ENCODE measurements at places on chromosomes 12 and 14. TPM values are rescaled to one million over a fixed set of nuclear protein-coding genes. Genes with fewer than 3 reads are reported as not detected.
A peak's percentile ranks its signal among the peaks of the same experiment; 100 is the strongest.

DNA sequence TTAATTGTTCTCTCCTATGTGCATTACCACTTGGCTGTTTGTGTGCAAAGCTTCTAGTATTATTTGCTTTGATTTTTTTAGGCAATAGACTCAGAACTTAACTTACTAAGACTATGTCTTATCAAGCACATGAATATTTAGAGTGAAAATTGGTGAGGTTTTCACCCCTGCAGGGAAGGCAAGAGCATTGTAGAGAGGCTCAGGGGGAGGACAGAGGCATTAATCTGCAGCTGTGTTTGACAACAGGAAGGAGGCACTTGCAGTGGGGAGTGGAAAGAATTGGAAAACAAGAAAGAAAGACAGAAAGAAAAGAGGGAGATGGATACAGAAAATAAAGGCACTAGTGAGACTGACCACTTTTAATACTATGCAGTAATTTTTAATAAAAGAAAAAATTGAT, 431.6 kb downstream of the PDZRN4 start:
- no peak overlapping the region for H3K4me3 ChIP-seq
- no peaks in the 10 kb centered on the region for H3K4me1 ChIP-seq
- DNase-seq, result no peak
- H3K36me3 ChIP-seq, result no peaks in the 10 kb centered on the region
- no peak overlapping the region for H3K27ac ChIP-seq
- H3K27me3 ChIP-seq, result peaks cover 3% of the 10 kb centered on the region

GRCh38 chr12:107488666-107489065, 196.9 kb upstream of the PWP1 start:
- H3K27me3 ChIP-seq, result peaks cover 24% of the 10 kb centered on the region
- no peak for DNase-seq
- no peaks in the 10 kb centered on the region for H3K4me1 ChIP-seq
- H3K27ac ChIP-seq, result no peak overlapping the region
- H3K4me3 ChIP-seq, result no peak overlapping the region
- no peaks in the 10 kb centered on the region for H3K36me3 ChIP-seq

DNA sequence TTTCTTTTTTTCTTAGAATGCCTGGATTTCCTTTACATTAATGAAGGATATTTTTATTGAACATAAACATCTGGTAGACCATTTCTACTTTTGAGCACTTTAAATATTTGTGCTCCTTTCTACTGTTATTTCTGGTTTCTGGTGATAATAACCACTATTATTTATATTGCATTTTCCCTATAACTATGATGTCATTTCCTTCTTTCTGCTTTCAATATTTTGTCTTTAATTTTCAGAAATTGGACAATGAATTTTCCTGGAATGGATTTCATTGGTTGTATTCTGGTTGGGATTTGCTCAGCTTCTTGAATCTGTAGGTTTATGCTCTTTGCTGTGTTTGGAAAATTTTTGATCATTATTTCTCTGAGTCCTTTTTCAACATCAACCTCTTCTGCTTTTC, 5.2 kb upstream of the PRH1 start:
- H3K27ac ChIP-seq, result no peak overlapping the region
- no peaks in the 10 kb centered on the region for H3K36me3 ChIP-seq
- DNase-seq, result no peak
- no peaks in the 10 kb centered on the region for H3K27me3 ChIP-seq
- no peak overlapping the region for H3K4me3 ChIP-seq

GRCh38 chr12:76030341-76031080, 1.1 kb downstream of the PHLDA1 start:
- peaks cover 1% of the 10 kb centered on the region for H3K36me3 ChIP-seq
- H3K27me3 ChIP-seq, result no peaks in the 10 kb centered on the region
- H3K4me3 ChIP-seq, result peak overlapping the region; percentile 94
- DNase-seq, result no peak

DNA sequence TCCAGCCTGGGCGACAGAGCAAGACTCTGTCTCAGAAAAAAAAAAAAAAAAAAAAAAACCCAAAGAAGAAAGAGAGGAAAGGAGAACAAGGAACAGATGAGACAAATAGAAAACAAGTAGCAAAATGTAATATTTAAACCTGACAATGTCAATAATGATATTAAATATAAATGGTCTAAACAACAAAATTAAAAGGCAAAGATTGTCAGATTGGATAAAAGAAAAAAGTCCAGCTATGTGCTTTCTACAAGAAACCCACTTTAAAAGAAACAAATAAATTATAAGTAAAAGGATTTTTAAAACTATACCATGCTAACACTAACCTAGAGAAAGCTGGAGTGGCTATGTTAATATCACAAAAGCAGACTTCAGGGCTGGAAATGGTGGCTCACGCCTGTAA, 29.7 kb upstream of the APOF start:
- H3K36me3 ChIP-seq, result no peaks in the 10 kb centered on the region
- DNase-seq, result no peak
- no peak overlapping the region for H3K27ac ChIP-seq

- no peak for DNase-seq
- H3K4me3 ChIP-seq, result no peak overlapping the region
- no peaks in the 10 kb centered on the region for H3K27me3 ChIP-seq
- peaks cover 4% of the 10 kb centered on the region for H3K4me1 ChIP-seq
- H3K27ac ChIP-seq, result no peak overlapping the region
Observed at GRCh38 chr12:64387197-64387816, 3.3 kb downstream of the C12orf56 start.

DNA sequence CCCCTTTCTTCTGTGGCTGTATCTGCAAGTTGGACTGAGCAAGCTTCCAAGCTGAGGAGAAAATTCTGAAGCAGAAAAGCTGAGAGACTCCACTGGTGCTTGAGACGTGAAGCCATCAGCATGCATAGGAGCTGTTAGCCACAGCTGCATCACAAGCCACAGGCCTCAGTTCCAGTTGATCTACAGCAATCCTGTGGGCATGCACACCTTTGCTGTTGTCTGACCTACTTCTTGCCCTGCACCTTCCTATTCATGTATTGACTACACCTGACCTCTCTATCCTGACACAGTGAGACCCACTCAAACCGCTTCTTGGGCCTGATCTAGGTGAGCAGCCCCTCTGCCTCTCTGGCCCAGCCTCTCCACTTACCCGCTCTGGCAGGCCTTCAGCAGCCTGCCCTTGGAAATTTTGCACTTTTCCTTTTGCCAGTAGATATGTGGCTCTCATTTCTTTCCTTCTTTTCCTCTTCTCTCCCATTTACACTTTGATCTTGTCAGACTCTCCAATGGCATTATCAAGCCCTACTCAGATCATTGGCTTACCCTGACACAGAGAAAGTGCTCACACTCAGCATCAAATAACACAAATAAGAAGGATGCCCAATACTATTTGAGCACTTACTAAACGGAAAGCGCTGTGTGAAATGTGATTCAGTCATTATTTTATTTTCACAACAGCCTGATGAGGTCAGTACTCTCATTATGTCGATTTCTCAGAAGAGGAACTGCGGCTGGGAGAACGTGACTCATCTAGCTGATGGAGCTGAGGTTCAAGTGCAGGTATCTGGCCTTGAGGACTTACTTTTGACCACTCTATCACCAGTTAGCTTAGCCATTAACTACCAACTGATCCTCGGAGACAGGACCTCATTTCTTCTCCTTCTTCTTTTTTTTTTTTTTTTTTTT, 21.9 kb upstream of the PTGR2 start:
- H3K27ac ChIP-seq, result peak overlapping the region; percentile 78
- peak; percentile 22 for DNase-seq
- no peaks in the 10 kb centered on the region for H3K27me3 ChIP-seq
- peaks cover 42% of the 10 kb centered on the region for H3K4me1 ChIP-seq

DNA sequence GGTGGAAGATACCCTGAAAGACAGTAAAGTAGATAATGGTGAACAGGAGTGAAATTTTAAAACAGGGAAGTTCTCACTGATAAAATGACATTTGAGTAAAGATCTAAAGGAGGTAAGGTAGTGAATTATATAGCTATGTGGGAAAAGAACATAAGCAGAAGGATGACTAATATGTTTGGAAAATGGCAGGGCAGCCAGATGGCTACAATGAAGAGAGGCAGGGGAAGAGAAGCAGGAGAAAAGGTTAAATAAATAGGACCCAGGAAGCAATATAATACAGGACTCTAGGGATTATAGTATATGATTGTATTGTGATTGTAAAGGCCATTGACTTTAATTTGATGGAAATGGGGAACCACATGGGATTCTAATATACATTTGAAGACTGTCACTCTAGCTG, 33.0 kb downstream of the SCFD1 start:
- H3K27me3 ChIP-seq, result no peaks in the 10 kb centered on the region
- peaks cover 22% of the 10 kb centered on the region for H3K36me3 ChIP-seq
- no peak for DNase-seq
- H3K4me1 ChIP-seq, result no peaks in the 10 kb centered on the region
- H3K4me3 ChIP-seq, result no peak overlapping the region

GRCh38 chr14:96752594-96752993, 44.6 kb upstream of the VRK1 start:
- no peak overlapping the region for H3K27ac ChIP-seq
- DNase-seq, result no peak
- H3K36me3 ChIP-seq, result no peaks in the 10 kb centered on the region

GRCh38 chr14:61080591-61081010, 99.6 kb downstream of the SLC38A6 start:
- H3K4me1 ChIP-seq, result peaks cover 2% of the 10 kb centered on the region
- H3K27me3 ChIP-seq, result no peaks in the 10 kb centered on the region
- H3K4me3 ChIP-seq, result no peak overlapping the region
- H3K36me3 ChIP-seq, result peaks cover 31% of the 10 kb centered on the region

- DNase-seq, result no peak
- H3K36me3 ChIP-seq, result no peaks in the 10 kb centered on the region
- H3K4me3 ChIP-seq, result no peak overlapping the region
- no peaks in the 10 kb centered on the region for H3K27me3 ChIP-seq
- H3K4me1 ChIP-seq, result peaks cover 32% of the 10 kb centered on the region
Observed at GRCh38 chr12:31524791-31525495, 66.0 kb downstream of the DENND5B start.

- no peak overlapping the region for H3K27ac ChIP-seq
- DNase-seq, result no peak
- H3K36me3 ChIP-seq, result no peaks in the 10 kb centered on the region
- no peak overlapping the region for H3K4me3 ChIP-seq
Observed at GRCh38 chr14:97655169-97655948, 858.2 kb downstream of the VRK1 start.

- no peaks in the 10 kb centered on the region for H3K4me1 ChIP-seq
- no peak overlapping the region for H3K27ac ChIP-seq
- H3K4me3 ChIP-seq, result no peak overlapping the region
- peaks cover 34% of the 10 kb centered on the region for H3K36me3 ChIP-seq
- no peaks in the 10 kb centered on the region for H3K27me3 ChIP-seq
Observed at GRCh38 chr12:6843118-6843902, 2.6 kb downstream of the GNB3 start.

- no peak overlapping the region for H3K27ac ChIP-seq
- H3K27me3 ChIP-seq, result no peaks in the 10 kb centered on the region
- H3K4me3 ChIP-seq, result no peak overlapping the region
- no peak for DNase-seq
- H3K4me1 ChIP-seq, result peaks cover 13% of the 10 kb centered on the region
- H3K36me3 ChIP-seq, result no peaks in the 10 kb centered on the region
Observed at GRCh38 chr14:64594438-64594837, 44.7 kb downstream of the PPP1R36 start.

GRCh38 chr14:104085889-104086201, 345 bp downstream of the ASPG start:
- H3K27me3 ChIP-seq, result peaks cover 26% of the 10 kb centered on the region
- no peak overlapping the region for H3K4me3 ChIP-seq
- H3K4me1 ChIP-seq, result no peaks in the 10 kb centered on the region
- no peaks in the 10 kb centered on the region for H3K36me3 ChIP-seq
- H3K27ac ChIP-seq, result no peak overlapping the region

DNA sequence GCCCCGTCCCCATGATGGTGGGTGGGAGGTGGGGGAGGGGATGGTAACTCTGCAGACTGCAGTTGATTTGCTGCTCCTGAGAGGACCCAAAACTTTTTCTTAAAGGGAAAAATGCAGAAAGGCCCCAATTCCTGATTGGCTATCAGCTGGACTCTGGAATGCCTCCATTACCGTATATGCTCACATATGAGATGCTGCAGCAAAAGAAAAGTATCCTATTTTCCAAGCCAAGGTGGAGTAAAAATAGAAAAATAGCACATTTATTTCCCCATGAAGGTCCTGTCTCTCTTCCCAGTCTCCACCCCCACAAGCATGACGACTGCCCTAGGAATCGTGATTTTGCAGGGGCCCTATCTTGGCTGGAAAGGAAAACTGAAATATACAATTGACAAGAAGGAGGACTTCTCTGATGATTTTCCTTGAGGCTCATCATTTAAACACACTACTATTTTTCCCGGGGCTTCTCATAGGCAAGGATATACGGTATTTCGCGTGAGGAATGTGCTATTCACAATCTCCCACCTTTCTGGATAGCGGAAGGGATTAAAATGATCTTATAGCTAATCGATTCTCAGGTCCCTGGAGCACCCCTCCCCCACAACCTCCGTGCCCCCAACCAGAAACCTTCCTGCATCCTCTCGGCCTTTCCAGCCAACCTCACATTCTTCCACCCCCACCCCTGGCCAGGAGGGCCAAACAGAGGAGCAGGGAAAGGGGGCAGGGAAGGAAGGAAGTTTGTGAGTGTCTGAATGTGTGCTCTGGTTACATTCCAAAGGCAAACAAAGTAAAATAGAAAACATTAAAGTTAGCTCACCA, 138.9 kb upstream of the CCND2 start:
- no peak overlapping the region for H3K4me3 ChIP-seq
- DNase-seq, result no peak
- no peak overlapping the region for H3K27ac ChIP-seq
- H3K27me3 ChIP-seq, result peaks cover 20% of the 10 kb centered on the region
- H3K4me1 ChIP-seq, result peaks cover 13% of the 10 kb centered on the region

GRCh38 chr12:12294215-12295005, 27.6 kb upstream of the LRP6 start:
- peaks cover 3% of the 10 kb centered on the region for H3K27me3 ChIP-seq
- H3K27ac ChIP-seq, result no peak overlapping the region
- H3K4me3 ChIP-seq, result no peak overlapping the region
- no peak for DNase-seq
- H3K36me3 ChIP-seq, result no peaks in the 10 kb centered on the region
- H3K4me1 ChIP-seq, result peaks cover 14% of the 10 kb centered on the region

GRCh38 chr12:14454098-14454907, 88.8 kb downstream of the ATF7IP start:
- no peak overlapping the region for H3K27ac ChIP-seq
- H3K4me1 ChIP-seq, result peaks cover 9% of the 10 kb centered on the region
- no peaks in the 10 kb centered on the region for H3K27me3 ChIP-seq
- peaks cover 35% of the 10 kb centered on the region for H3K36me3 ChIP-seq
- H3K4me3 ChIP-seq, result no peak overlapping the region
- DNase-seq, result no peak

GRCh38 chr14:69317102-69317755, 57.3 kb downstream of the GALNT16 start:
- H3K27me3 ChIP-seq, result no peaks in the 10 kb centered on the region
- no peak overlapping the region for H3K4me3 ChIP-seq
- peaks cover 2% of the 10 kb centered on the region for H3K36me3 ChIP-seq
- H3K4me1 ChIP-seq, result peaks cover 38% of the 10 kb centered on the region

The CLEC4D gene
- total RNA-seq, result not detected

The ADGRD1 gene
- 4.7 TPM for total RNA-seq

The KCNK13 gene
- not detected for total RNA-seq

The RND1 gene
- 1.1 TPM for total RNA-seq

The LIN7A gene
- total RNA-seq, result 0.92 TPM

The MIP gene
- total RNA-seq, result not detected

The NRL gene
- 1.6 TPM for total RNA-seq

The LRFN5 gene
- total RNA-seq, result 0.10 TPM

The EFS gene
- total RNA-seq, result 29.6 TPM

The MSRB3 gene
- 104 TPM for total RNA-seq

The CISTR gene
- not detected for total RNA-seq

The ERBB3 gene
- total RNA-seq, result 0.52 TPM
